ENCODE measurements at places on chromosomes 3 and 15. TPM values are rescaled to one million over a fixed set of nuclear protein-coding genes. Genes with fewer than 3 reads are reported as not detected.

- DNase-seq = no peak
Observed at GRCh38 chr15:99895956-99896311, 162.7 kb upstream of the LYSMD4 start.

CKMT1B gene
- 0.84 TPM for total RNA-seq

DNA sequence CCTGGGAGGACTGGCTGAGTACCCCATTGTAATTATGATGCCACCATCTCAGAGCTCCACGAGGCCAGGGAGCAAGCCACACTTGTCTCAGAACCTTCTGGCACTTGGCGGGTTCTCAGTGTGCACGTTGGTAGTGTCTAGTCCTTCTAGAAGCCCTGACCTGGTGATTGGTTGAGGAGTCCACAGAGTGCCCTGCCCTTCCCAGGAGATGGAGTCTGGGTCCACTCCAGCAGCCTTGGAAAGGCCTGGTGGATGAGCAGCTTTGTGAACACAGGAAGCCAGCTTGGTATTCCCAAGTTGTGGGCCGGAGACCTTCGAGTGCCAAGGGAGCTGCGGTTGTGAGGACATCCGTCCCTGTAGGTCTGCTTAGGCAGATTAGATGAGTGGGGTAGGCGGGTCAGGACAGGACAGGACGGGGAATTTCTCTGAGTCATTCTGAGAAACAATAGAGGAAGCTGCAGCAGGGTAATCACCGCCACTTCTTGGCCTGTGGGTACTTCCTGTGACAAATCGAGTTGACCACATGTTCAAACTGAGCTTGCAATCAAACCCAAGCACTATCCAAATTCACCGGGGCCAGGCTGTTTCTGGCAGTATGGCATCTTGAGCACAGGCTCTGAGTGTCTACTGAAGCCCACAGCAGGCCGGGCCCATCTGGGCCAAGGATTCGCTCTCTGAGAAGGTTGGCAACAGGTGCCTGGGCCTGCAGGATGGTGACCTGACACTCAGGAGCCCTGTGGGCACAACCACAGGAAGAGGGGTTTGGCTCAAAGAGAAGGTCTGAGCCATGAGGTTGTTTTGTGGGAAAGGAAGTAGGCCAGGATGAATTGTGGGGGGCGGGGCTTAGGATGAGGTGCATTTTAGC is 71.5 kb upstream of the PLXNA1 start:
- DNase-seq = no peak

TLR9 gene
- 0.87 TPM for total RNA-seq

GRCh38 chr3:44355362-44356033 is 16.9 kb downstream of the TCAIM start:
- DNase-seq = no peak

DNA sequence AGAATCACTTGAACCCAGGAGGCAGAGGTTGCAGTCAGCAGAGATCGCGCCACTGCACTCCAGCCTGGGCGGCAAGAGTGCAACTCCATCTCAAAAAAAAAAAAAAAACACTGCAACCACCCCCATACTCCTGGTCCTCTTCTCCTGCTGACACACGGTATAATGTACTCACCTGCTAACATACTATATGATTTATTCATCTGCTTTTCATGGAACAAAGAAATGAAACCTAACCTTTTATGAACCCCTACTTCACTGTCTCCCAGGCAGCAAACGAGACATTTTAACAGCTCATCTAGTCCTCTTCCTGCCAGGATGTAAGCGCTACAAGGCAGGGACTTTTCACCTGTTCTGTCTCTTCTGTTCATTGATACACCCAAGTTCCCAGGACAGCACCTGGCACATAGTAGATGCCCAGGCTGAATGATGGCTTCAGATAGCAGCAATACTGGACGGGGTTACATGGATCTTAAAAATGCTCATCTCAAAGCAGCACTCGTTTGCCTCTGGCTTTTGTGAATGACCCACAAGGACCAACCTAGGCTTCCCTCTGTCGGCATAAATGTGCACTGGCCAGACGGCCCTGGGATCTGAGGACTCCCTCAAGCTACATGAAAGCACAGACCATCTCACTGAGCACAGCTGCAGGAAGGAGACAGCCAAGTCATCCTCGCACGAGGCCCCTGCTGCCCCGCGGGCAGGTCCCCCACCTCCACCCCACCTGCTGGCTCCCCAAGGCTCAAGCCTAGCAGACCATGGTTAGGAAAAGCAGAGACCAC is 20.3 kb downstream of the XXYLT1 start:
- no peak for DNase-seq

- no peak for DNase-seq
Observed at GRCh38 chr15:96576596-96576995, 246.1 kb downstream of the NR2F2 start.

FOXB1 gene
- not detected for total RNA-seq

DNA sequence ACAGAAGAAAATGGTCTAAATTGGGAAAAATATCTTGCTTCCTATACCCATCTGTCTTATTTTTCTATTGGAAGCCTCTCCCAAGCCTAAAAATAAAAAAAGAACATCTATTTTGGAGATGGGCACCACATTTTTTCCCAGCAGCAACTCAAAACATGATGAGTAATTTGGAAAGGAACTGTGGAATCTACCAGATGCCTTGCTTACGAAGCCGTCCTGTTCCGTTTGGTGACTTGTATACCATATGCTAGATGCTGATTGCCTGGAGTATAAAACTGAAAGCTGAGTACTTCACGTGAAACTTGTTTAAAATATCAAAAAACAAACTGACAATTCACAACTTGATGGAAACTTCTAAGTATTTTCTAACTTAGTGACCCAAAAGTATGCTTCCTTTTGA is 491.0 kb downstream of the ROBO2 start:
- DNase-seq = no peak

DNA sequence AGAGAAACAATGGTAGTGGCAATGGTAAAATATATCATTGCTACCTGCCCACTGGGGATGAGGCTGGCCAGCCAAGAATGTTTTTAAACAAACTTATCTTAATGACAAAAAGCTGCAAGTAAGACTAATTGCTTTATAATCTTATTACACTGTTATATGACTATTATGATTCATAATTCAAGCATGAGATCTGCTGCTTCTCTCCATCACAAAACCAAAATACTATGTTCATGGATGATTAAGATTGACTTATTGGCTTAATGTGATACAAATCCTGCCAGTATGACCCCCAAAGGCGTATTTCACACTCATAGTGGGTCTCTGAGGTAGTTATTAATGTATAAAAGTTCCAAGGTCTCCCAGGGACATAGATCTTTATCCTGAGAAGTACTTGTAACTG is 52.6 kb downstream of the FBN1 start:
- DNase-seq = no peak
